Right atrium auricular region (tissue), 2 donors: ENCODE measurements at places on chromosomes 7 and 10. TPM values are rescaled to one million over a fixed set of nuclear protein-coding genes. Genes with fewer than 3 reads are reported as not detected.

The OR2A7 gene
- total RNA-seq = 2.7 TPM

The FAM13C gene
- 4.4 TPM for total RNA-seq

The CRTAC1 gene
- total RNA-seq = 5.6 TPM

The ANK3 gene
- 189 TPM for total RNA-seq

The FAM237B gene
- not detected for total RNA-seq

The LIPJ gene
- total RNA-seq = 0.08 TPM

The GNB2 gene
- 96.2 TPM for total RNA-seq

DNA sequence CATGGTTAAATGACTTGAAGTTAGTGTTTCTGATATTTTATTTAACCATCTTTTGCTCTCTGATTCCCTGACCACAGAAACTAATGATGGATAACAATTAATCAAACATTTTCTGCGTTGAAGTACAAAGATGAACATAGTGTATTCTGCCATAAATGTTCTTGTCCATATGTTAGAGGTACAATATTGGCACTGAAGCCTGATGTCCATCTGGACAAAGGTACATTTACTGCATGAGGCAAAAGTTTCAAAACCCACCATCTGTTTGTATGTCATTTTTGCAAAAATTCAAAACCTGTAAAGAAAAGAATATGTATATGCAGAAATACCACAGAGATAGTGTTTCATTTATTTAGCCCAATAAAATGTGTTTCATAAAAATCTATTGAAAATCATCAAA, 861.5 kb downstream of the ANKRD7 start:
- H3K36me3 ChIP-seq = no peaks in the 10 kb centered on the region
- H3K4me1 ChIP-seq = no peaks in the 10 kb centered on the region
- no peak overlapping the region for H3K27ac ChIP-seq
- H3K4me3 ChIP-seq = no peak overlapping the region

GRCh38 chr7:150374472-150374871, 4.7 kb upstream of the ZNF775 start:
- no peaks in the 10 kb centered on the region for H3K27me3 ChIP-seq
- no peak for DNase-seq
- no peak overlapping the region for H3K4me3 ChIP-seq
- no peaks in the 10 kb centered on the region for H3K4me1 ChIP-seq
- no peak overlapping the region for H3K27ac ChIP-seq

GRCh38 chr10:25017154-25017590, 760 bp downstream of the THNSL1 start:
- DNase-seq = no peak
- no peaks in the 10 kb centered on the region for H3K27me3 ChIP-seq
- H3K27ac ChIP-seq = peak overlapping the region; percentile 92
- peak overlapping the region; percentile 73 for H3K4me3 ChIP-seq

DNA sequence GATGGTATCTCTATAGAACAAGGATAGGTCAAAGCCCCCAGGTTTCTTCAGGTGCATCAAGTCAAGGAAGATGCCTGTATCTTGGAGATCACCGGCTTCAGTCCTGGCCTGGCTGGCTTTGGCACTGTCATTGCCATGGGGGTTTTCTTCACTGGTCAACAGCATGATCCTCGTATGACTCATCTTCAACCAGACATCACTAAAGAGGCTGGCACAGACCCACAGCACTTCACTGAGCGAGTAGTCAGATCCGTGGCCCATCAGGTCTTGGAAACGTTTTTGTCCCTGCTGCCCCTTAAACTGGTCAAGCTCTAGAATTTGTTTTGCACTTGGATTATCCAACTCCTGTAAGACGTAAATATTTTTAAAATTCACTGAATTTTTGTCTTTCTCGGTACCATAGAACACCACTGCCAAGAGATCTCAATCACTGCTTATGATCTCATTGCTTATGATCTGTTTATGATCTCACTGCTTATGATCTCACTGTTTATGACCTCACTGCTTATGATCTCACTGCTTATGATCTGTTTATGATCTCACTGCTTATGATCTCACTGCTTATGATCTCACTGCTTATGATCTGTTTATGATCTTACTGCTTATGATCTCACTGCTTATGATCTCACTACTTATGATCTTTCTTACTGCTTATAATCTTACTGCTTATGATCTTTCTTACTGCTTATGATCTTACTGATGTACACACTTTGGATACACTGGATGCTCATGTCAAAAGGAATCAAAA, 135.2 kb downstream of the CYP26A1 start:
- no peak overlapping the region for H3K4me3 ChIP-seq
- no peak overlapping the region for H3K27ac ChIP-seq
- no peak for DNase-seq
- H3K27me3 ChIP-seq = no peaks in the 10 kb centered on the region
- H3K36me3 ChIP-seq = no peaks in the 10 kb centered on the region

- no peaks in the 10 kb centered on the region for H3K4me1 ChIP-seq
- no peak for DNase-seq
- H3K27me3 ChIP-seq = no peaks in the 10 kb centered on the region
Observed at GRCh38 chr7:142749218-142749993, at the start of gene PRSS1. Gene PRSS1, plus strand, starts transcription at chr7:142749472. Its CDS starts 13 bp downstream, at chr7:142749485.

GRCh38 chr7:96636342-96636860, 73.2 kb downstream of the SEM1 start:
- H3K27me3 ChIP-seq = no peaks in the 10 kb centered on the region
- peak overlapping the region; percentile 79 for H3K27ac ChIP-seq
- no peak overlapping the region for H3K4me3 ChIP-seq
- DNase-seq = no peak
- no peaks in the 10 kb centered on the region for H3K36me3 ChIP-seq
- H3K4me1 ChIP-seq = no peaks in the 10 kb centered on the region

DNA sequence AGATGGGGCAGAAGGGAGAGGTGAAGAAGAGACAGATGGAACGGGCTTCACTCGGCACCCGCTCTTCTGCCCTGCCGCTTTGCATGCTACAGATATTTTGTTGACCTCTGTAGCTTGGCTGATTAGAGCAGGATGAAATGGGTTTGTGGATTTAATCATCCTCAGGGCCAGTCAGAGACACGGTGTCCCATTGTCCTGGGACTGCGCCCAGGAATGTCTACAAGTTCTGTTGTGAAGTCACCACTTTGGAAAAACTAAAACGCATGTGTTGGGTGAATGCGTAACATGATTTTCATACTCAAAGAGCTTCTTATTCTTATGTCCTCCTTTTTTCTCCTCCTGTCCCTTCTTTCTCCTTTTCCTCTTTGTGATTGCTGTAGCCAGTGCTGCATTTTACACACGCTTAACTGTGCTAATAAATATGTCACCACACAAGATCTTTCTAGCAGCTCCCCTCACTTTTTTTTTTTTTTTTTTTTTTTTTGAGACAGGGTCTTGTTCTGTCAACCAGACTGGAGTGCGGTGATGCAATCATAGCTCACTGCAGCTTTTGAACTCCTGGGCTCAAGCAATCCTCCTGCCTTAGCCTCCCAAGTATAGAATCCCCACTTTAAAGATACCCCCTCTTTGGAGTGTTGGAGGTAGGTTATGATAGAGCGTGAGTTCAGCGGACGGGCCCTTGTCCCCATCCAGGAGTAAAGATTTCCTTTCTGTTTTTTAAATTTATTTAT, 3.4 kb downstream of the CPA4 start:
- H3K4me3 ChIP-seq = no peak overlapping the region
- no peak for DNase-seq
- H3K36me3 ChIP-seq = no peaks in the 10 kb centered on the region
- no peaks in the 10 kb centered on the region for H3K4me1 ChIP-seq
- H3K27me3 ChIP-seq = no peaks in the 10 kb centered on the region

- no peaks in the 10 kb centered on the region for H3K36me3 ChIP-seq
- no peak for DNase-seq
- H3K27ac ChIP-seq = no peak overlapping the region
- no peaks in the 10 kb centered on the region for H3K27me3 ChIP-seq
Observed at GRCh38 chr10:122280156-122280555, 9.1 kb downstream of the BTBD16 start.

DNA sequence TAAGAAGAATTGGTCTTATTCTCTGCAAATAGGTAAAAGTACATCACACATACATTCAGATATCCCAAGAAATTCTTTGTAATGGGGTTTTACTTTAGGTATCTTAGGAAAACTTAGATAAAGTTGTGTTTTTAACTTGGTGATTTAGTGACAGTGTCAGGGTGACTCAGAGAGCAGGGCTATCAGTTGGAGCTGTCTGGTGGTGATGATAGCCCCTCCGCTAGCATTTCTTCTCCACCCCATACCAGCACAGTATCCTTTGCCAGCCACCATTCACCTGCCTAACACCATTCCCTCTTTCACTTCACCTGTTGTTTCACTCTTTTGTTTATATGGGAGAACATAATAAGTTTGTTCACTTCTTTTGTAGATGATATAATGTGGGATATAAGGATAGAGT, 30.4 kb downstream of the VPS50 start:
- H3K4me1 ChIP-seq = no peaks in the 10 kb centered on the region
- no peak overlapping the region for H3K27ac ChIP-seq
- no peak for DNase-seq
- H3K27me3 ChIP-seq = no peaks in the 10 kb centered on the region

GRCh38 chr7:157622000-157622399, 285.2 kb downstream of the DNAJB6 start:
- DNase-seq = no peak
- H3K36me3 ChIP-seq = no peaks in the 10 kb centered on the region
- no peak overlapping the region for H3K27ac ChIP-seq
- H3K4me1 ChIP-seq = no peaks in the 10 kb centered on the region

DNA sequence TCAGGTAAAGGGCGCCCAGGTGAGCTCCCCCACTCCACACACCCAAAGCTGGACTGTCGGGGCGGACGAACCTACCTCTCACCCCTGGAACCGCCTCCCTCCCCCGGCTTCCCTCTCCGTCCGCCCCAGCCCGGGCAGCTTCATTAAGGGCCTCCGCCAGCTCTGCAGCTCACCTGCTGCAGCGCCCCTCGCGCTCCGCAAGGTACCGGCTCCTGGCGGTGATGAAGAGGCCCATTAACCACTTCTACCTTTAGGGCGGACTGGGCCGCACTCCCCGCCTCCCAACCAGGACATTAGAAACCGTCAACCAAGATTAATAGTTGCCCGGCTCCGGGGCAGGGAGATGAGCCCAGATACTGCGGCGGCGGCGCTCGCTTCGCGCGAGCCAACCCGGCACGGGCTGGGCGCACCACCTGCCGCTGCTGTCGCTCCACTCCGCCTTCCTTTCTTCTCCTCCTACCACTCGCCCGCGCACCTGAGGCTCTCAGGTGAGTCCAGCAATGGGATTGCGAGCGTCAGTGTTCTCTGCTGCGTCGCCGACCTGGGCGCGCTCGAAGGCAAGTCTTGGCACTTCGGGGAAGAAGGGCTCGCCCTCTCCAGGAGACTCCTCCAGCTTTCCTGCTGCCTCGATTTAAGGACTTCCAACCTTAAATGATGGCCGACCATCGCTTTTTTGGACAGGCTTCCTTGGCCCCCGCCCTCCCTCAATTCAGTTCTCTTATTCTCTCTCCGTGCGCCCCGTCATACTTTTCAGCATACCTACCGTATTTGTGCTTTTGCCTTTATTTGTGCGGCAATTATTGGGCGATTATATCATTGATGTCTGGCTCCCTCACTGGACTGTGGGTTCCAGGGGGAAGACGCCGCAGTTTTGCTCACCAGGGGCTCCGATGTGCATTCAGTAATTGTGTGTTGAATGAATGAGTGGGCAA, 13.6 kb upstream of the KAZALD1 start:
- H3K36me3 ChIP-seq = no peaks in the 10 kb centered on the region
- peaks cover 14% of the 10 kb centered on the region for H3K4me1 ChIP-seq
- no peak for DNase-seq
- no peak overlapping the region for H3K27ac ChIP-seq

GRCh38 chr7:833601-834258, 1.5 kb downstream of the SUN1 start:
- no peaks in the 10 kb centered on the region for H3K27me3 ChIP-seq
- H3K36me3 ChIP-seq = no peaks in the 10 kb centered on the region
- H3K4me1 ChIP-seq = peaks cover 94% of the 10 kb centered on the region
- H3K4me3 ChIP-seq = no peak overlapping the region
- no peak for DNase-seq

GRCh38 chr10:124446830-124447750, 2.7 kb downstream of the NKX1-2 start:
- H3K27me3 ChIP-seq = peaks cover 27% of the 10 kb centered on the region
- no peak overlapping the region for H3K27ac ChIP-seq
- DNase-seq = no peak
- H3K4me3 ChIP-seq = peak overlapping the region; percentile 37
